ENCODE measurements at places on chromosomes 5 and 9. TPM values are rescaled to one million over a fixed set of nuclear protein-coding genes. Genes with fewer than 3 reads are reported as not detected.

GRCh38 chr9:137140151-137141012, 1.4 kb downstream of the GRIN1 start:
- no peak overlapping the region for H3K27ac ChIP-seq
- H3K36me3 ChIP-seq: no peaks in the 10 kb centered on the region
- H3K4me1 ChIP-seq: no peaks in the 10 kb centered on the region
- no peak overlapping the region for H3K4me3 ChIP-seq

GRCh38 chr9:107214915-107215314, 68.2 kb upstream of the RAD23B start:
- H3K4me1 ChIP-seq: no peaks in the 10 kb centered on the region
- no peak overlapping the region for H3K4me3 ChIP-seq
- no peak for DNase-seq
- H3K27me3 ChIP-seq: no peaks in the 10 kb centered on the region
- H3K27ac ChIP-seq: no peak overlapping the region
- no peaks in the 10 kb centered on the region for H3K36me3 ChIP-seq

The SMIM15 gene
- 32.5 TPM for total RNA-seq

- H3K4me3 ChIP-seq: no peak overlapping the region
- no peak overlapping the region for H3K27ac ChIP-seq
- DNase-seq: no peak
- no peaks in the 10 kb centered on the region for H3K36me3 ChIP-seq
- H3K4me1 ChIP-seq: no peaks in the 10 kb centered on the region
- H3K27me3 ChIP-seq: no peaks in the 10 kb centered on the region
Measured at GRCh38 chr5:133669472-133669871, 57.1 kb upstream of the FSTL4 start.

The SH3RF2 gene
- total RNA-seq: 14.3 TPM

DNA sequence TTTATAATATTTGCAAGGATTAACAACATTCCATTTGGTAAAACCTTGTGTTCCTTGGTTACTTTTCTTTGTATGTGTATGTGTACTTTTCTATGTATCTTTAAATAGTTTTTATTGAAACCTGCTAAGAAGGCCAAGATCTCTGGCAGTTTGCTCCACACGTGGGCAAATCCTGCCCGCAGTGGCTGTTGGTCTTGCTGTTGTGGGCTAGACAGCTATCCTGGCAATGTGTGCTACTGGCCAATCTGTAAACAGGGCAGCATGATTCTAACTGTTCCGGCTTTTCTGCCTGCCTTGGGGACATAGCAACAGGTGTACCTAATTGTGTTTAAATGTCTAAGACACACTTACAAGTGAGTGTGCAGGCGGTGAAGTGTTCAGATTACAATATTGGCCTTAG, 286.6 kb downstream of the RFX3 start:
- no peaks in the 10 kb centered on the region for H3K4me1 ChIP-seq
- DNase-seq: no peak
- H3K27ac ChIP-seq: no peak overlapping the region
- peaks cover 3% of the 10 kb centered on the region for H3K36me3 ChIP-seq

GRCh38 chr5:132059043-132059695, 1.3 kb upstream of the IL3 start:
- H3K27me3 ChIP-seq: no peaks in the 10 kb centered on the region
- no peaks in the 10 kb centered on the region for H3K36me3 ChIP-seq
- no peak overlapping the region for H3K27ac ChIP-seq
- no peaks in the 10 kb centered on the region for H3K4me1 ChIP-seq
- no peak for DNase-seq
- no peak overlapping the region for H3K4me3 ChIP-seq

GRCh38 chr9:94932652-94933510, 206.4 kb downstream of the AOPEP start:
- no peak for DNase-seq
- no peak overlapping the region for H3K27ac ChIP-seq
- peaks cover 6% of the 10 kb centered on the region for H3K4me1 ChIP-seq

- no peaks in the 10 kb centered on the region for H3K27me3 ChIP-seq
- DNase-seq: no peak
- no peaks in the 10 kb centered on the region for H3K4me1 ChIP-seq
- no peak overlapping the region for H3K27ac ChIP-seq
Measured at GRCh38 chr5:155066886-155067595, 53.5 kb downstream of the KIF4B start.

The NEUROG1 gene
- not detected for total RNA-seq

DNA sequence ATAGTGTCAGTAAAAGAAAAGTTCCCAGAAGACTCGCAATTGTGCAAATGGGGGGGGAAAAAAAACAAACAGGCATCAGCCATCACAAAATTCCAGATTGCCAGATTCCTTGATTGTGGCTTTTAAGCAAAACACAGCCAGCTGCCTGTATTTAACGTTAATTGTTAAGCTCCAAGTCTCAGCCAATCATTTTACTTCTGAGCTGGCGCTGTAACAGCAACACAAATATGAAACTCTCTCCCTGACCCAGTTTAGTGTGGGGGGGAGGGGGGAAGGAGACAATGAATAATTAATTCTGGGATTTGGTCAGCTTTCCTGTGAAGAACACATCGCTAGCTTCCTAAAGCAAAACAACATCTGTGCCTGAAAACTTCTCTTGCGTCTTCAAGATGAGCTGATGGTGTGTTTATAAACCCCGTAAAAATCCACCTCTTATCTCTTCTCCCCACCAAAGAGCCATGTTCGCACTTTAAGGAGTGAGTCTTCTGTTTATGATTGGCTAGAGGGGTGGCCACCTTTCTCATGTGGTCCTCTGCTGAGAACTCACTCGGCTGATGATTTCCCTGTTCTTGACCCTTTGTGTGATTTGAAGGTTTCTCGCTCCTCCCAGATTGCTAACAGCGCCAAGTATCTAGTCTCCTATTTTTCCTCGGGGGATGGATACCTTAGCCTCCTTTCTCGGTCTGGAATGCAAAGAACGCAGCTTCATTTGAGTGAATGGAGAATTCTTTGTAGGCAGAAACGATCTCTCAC, 160.2 kb upstream of the DAPK1 start:
- H3K27me3 ChIP-seq: no peaks in the 10 kb centered on the region
- no peaks in the 10 kb centered on the region for H3K36me3 ChIP-seq
- H3K27ac ChIP-seq: no peak overlapping the region
- peaks cover 6% of the 10 kb centered on the region for H3K4me1 ChIP-seq
- peak; percentile 47 for DNase-seq
- H3K4me3 ChIP-seq: no peak overlapping the region

The SKP2 gene
- total RNA-seq: 15.1 TPM

DNA sequence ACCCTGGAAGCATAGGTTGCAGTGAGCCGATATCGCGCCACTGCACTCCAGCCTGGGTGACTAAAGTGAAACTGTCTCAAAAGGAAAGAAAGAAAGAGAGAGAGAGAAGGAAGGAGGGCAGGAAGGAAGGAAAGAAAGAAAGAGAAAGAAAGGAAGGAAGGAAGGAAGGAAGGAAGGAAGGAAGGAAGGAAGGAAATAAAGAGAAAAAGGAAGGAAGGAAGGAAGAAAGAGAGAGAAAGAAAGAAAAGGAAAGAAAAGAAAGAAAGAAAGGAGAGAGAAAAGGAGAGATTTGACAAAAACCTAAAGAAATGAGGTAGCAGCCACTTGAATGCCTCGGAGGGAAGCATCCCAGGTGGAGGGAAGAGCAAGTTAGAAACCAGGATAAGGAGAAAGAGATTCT, 44.6 kb downstream of the MSX2 start:
- H3K4me1 ChIP-seq: no peaks in the 10 kb centered on the region
- no peak for DNase-seq
- no peaks in the 10 kb centered on the region for H3K27me3 ChIP-seq

DNA sequence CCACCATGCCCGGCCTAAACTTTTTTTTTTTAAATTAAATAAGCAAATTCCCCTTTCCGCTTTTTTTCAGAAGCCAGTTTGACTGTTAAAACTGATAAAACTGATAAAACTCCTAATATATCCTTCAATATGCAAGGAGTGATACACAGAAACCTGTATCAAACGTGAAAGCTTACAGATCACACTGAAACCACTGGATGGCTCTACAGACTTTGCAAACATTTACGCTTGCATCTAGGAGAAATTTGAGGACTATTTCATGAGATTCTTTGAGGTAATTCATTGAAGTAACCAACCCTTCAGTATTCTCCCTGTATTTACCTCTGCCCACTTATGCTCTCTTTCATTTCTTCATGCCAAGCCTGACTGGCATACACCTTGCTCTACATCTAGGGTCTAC, 40.6 kb upstream of the CHD1 start:
- no peaks in the 10 kb centered on the region for H3K36me3 ChIP-seq
- no peaks in the 10 kb centered on the region for H3K27me3 ChIP-seq
- H3K27ac ChIP-seq: no peak overlapping the region
- H3K4me1 ChIP-seq: no peaks in the 10 kb centered on the region
- no peak for DNase-seq

- peak; percentile 54 for DNase-seq
- no peaks in the 10 kb centered on the region for H3K27me3 ChIP-seq
- H3K36me3 ChIP-seq: no peaks in the 10 kb centered on the region
- no peak overlapping the region for H3K27ac ChIP-seq
Measured at GRCh38 chr5:40383749-40384651, 295.7 kb upstream of the PTGER4 start.

- no peak for DNase-seq
- peaks cover 6% of the 10 kb centered on the region for H3K4me1 ChIP-seq
- peaks cover 63% of the 10 kb centered on the region for H3K36me3 ChIP-seq
- H3K27me3 ChIP-seq: no peaks in the 10 kb centered on the region
- no peak overlapping the region for H3K4me3 ChIP-seq
- no peak overlapping the region for H3K27ac ChIP-seq
Measured at GRCh38 chr9:114347675-114348074, 18.0 kb downstream of the ORM2 start.

DNA sequence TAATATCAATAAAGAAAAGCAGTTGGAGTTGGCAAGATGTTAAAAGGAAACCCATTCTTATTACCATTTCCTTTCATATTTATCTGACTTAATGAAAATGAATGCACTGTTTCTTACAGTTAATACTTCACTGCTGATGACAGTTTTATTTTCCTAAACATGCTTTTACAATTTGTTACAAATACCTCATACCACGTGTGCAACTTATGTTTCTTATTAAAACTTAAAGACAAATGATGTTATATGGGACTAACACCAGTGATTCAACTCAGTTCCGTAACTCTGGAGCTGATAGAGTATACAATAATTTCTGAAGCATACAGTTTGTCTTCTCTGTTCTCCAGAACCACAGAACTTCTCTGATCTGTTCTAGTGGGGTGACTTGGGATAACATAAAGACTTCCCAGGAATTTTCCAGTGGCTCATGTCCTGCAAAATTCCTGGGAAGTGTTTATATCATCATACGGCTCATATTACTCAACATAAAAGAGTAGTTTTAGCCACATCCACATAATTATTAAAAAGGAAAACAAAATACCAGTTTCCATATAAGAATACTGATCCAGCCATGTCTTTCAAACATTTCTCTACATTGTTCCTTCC, 1259.0 kb upstream of the C9orf72 start:
- no peak for DNase-seq
- H3K27me3 ChIP-seq: no peaks in the 10 kb centered on the region
- H3K4me1 ChIP-seq: no peaks in the 10 kb centered on the region
- H3K36me3 ChIP-seq: no peaks in the 10 kb centered on the region

DNA sequence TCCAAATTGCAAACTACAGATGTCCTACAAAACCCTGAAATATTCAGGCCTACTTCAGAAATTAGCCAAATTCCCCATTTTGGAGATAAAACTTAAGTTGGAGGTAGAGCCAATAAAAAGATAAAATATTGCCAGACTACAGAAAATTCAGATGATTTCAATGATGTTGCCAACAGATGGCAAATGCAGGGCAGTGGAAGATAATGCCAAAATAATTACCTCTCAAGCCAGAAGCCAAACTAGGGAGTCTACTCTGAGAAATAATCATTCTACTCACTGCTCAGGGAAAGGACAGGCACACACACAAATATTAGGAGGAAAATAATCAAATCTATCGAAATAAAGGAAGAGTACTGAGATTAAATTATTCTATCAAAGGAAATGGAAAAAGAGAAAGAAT, 347.5 kb upstream of the CCNG1 start:
- no peaks in the 10 kb centered on the region for H3K27me3 ChIP-seq
- DNase-seq: no peak
- no peaks in the 10 kb centered on the region for H3K4me1 ChIP-seq
- no peak overlapping the region for H3K4me3 ChIP-seq
- H3K36me3 ChIP-seq: no peaks in the 10 kb centered on the region
